Type B pancreatic cell (in vitro differentiated cells): ENCODE measurements at places on chromosomes 5 and 9. TPM values are rescaled to one million over a fixed set of nuclear protein-coding genes. Genes with fewer than 3 reads are reported as not detected.

SPARC gene
- 454 and 973 TPM in 2 replicates for total RNA-seq

CDH18 gene
- total RNA-seq: 17.8 and 20.2 TPM in 2 replicates

FBP2 gene
- total RNA-seq: not detected in 2 replicates

FAM78A gene
- 0.79 and 1.9 TPM in 2 replicates for total RNA-seq

PRUNE2 gene
- 3.3 and 6.9 TPM in 2 replicates for total RNA-seq

TAS2R1 gene
- not detected in 2 replicates for total RNA-seq

PHPT1 gene
- total RNA-seq: 176 and 199 TPM in 2 replicates
